ENCODE measurements at places on chromosomes 7 and 10. TPM values are rescaled to one million over a fixed set of nuclear protein-coding genes. Genes with fewer than 3 reads are reported as not detected.

The NMT2 gene
- total RNA-seq: 35.0 TPM

The SLC26A5 gene
- 0.18 TPM for total RNA-seq

The SNCG gene
- 8.9 TPM for total RNA-seq

The NEUROD6 gene
- total RNA-seq: 35.3 TPM

The HMX3 gene
- not detected for total RNA-seq

The DPYSL4 gene
- 44.5 TPM for total RNA-seq

The PLEKHA1 gene
- 34.0 TPM for total RNA-seq

The MTPN gene
- 163 TPM for total RNA-seq

The GIMAP2 gene
- total RNA-seq: 3.1 TPM

The ATAD1 gene
- 57.8 TPM for total RNA-seq

The CHAT gene
- total RNA-seq: 7.4 TPM

The ZNF12 gene
- total RNA-seq: 28.4 TPM

The PNLIPRP2 gene
- total RNA-seq: not detected

All from cerebellum (tissue), 4 donors.